ENCODE measurements at places on chromosomes 5 and 9.

DNA sequence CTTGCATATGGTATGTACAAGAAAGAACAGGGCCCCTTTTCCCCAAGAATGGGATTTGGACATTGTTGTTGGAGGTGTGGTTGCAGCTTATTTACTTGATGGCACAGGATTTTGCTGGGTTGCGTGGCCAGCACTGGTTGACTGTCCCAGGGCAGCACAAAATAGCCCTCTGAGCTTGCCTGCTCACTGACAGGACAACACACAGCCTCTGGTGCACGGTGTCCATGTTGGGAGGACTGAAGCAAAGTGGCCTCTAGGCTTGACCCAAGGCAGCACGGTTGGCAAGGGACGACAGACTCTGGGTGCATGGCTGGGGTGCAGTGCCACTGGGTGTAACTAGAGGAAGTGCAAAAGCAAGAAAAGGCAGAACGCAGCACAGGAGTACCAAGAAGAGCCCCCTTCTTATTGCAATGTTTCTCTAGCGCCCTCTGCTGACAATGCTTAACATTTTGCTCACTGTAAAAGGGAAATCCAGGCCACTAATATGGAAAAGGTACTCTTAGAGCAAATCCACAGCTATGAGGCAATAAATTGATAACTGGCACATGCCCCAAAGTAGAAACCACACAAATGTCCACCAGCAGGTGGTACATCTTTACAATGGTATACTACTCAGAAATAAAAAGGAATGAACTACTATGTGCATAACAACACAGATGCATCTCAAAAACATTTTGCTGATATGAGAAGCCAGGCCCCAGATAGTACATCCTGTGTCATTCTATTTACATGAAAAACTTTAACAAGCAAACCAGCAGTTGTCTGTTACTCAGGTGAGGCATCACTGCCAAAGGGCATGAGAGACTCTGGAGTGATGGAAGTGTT lies 47.4 kb upstream of the BARX1 start:
- no peak for DNase-seq

- no peak for DNase-seq
These were observed 45.0 kb upstream of the SV2C start for GRCh38 chr5:76038212-76038611.

DNA sequence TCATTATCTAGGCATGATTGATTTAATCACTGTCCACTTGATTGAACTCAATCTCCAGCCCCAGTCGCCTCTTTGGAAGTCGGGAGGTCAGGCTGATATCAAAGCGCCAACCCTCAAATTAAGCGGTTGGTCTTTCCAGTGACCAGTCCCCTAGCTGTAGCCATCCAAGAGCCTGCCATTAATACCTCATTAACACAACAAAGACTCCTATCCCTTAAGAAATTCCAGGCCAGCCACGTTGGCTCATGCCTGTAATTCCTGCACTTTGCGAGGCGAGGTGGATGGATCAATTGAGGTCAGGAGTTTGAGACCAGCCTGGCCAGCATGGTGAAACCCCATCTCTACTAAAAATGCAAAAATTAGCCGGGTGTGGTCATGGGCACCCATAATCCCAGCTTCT lies 27.4 kb upstream of the GCNT1 start:
- no peak for DNase-seq

GRCh38 chr9:91089405-91090129 lies 272.2 kb downstream of the AUH start:
- no peak for DNase-seq

DNA sequence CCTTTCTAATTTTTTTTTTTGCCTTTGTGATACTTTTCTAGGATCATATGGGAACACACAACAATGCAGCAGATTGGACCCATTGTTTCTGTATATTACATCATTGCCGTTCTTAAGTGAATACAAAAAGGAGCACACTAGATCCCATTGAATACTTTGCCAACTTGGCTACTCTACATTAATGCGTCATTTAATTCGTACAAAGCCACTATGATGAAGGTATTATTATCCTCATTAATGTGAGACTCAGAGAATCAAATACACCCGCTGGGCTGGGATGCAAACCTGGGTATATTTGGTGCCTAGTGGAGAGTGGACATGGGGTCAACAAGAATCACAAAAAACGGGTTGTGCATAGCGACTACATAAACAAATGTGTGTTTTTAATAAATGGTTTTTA lies 31.9 kb downstream of the OR2K2 start:
- DNase-seq, result no peak

- DNase-seq, result no peak
These were observed 18.1 kb upstream of the RPL26L1 start for GRCh38 chr5:172941067-172941516.

GRCh38 chr5:68012429-68012828 lies 203.1 kb upstream of the PIK3R1 start:
- DNase-seq, result no peak

- no peak for DNase-seq
These were observed 85.4 kb upstream of the PLPP1 start for GRCh38 chr5:55620009-55620765.

DNA sequence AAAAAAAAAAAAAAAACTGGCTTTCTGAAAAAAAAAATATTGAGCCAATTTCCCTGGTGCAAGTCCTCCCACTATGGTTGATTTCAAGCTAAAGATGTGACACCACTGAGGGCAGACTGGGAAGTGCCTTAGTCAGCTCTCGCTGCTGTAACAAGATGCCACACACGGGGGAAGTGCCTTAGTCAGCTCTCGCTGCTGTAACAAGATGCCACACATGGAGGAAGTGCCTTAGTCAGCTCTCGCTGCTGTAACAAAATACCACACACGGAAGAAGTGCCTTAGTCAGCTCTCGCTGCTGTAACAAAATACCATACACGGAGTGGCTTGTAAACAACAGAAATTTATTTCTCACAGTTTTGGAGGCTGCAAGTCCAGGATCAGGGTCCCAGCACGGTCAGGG lies 23.4 kb downstream of the BTNL9 start:
- no peak for DNase-seq

DNA sequence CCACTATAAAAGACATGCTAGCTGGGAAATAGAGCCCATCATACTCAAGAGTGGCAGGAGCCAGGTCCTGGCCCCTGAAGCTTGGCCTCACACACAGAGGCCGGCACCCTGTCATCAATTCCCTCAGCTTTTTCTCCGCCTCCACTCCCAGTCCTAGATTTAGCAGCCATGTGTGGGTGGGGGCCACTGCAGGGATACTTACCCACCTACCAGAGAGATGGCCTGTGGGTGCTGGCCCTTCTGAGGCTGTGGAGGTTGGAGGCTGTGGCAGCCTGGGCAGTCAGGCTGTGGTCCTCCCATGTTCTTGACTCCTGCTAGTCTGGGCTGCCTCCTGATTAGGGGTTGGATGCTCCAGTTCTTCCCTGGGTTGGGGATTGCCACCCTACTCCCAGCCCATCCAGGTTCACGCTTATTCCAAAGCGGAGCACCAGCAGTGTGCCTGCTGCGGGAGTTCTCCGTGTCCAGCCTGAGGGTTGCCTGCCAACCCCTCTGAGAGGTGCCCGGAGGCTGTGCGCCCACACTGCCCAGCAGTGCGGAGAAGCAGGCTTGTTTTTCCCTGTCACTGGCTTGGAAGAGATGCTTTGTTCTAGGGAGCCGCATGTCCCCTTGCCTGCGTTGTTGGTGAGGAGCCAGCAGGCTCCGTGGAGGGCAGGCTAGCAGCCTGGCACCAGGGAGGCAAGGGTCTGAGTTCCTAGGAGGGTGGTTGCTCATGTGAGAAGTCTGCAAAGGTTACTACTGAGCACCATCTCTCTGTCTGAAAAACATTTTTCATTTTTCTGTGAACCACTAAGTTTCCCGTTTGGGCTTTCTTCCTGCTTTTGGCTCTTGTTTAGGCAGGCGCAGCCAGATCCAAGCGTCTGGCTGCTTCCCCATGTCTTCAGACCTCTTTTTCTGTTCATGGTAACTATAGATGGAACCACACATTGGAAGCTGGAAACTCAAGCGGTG lies 7.5 kb downstream of the SLC22A5 start:
- DNase-seq, result no peak

DNA sequence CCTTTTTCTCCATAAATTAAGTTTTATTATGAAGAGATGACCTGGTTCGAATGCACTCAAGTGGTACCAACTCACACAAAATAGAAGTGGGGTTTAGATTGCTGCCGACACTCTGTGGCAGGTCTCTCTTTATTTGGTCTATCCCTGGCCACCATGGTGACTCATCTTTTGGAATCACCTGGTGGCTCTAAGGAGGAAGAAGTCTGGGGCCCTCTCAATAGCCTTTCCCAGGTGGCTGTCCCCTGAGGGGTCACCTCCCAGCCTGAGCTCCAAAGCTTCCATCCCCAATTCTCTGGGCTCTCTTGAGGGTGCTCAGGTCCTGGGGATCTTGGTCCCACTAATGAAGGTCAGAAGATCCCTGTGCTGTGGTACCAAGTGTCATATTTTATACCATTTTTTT lies 136.8 kb downstream of the MVB12B start:
- no peak for DNase-seq

DNA sequence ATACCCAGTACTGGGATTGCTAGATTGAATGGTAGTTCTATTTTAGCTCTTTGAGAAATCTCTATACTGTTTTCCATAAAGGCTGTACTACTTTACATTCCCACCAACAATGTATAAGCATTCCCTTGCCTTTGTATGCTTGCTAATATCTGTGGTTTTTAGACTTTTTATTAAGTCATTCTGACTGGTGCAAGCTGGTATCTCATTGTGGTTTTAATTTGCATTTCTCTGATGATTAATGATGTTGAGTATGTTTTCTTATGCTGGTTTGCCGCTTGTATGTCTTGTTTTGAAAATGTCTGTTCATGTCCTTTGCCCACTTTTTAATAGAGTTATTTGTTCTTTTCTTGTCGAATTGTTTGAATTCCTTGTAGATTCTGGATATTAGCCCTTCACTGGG lies 512.7 kb upstream of the PAPPA start:
- DNase-seq, result no peak

DNA sequence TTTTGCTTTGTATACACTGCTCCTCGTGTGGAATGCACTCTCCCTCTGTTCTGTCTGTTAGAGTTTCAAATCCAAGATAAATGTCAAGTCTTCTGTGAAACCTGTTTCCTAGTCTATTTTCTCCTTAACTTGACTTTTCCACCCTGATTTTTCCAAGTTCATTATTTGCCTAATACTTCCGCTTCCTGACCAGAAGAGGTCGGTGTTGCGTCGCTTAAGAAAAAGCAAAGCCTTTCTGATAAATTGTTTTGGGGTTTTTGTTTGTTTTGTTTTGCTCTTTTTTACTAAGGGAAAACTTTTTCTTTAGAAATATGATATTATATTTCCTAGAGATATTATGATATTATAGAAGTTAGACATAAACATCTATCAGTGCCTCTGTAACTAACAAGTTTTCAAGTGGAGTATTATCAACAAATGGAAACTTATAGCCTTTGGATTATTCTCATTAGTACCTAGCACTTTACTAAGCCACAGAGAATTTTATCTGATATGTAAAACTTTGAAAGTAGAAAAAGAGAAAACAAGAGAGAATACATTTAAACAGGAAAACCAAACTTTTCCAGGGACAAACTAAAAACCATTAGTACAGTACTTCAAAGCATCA lies 55.8 kb downstream of the PHAX start:
- no peak for DNase-seq

- no peak for DNase-seq
These were observed 31.0 kb upstream of the B4GALT1 start for GRCh38 chr9:33198165-33198564.

- DNase-seq, result no peak
These were observed 617 bp downstream of the SLC9A3 start for GRCh38 chr5:523441-524222.

DNA sequence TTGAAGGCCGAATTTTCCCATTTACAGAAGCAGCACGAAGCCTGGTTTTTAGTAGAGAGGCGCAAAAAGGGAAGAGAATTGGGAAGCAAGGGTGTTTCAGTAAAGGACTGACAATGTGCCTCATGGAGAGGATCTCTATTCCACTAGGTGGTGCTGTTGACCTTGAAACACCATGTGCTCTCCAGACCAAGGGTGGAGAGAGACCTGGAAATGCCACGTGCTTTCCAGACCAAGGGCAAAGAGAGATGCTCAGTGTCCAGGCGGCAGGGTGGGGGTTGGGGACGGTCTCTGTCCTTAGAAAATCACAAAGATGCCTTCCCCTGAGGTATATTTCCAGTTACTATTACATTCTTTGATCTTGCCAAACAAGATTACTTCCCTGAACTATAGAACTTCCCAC lies 425.3 kb downstream of the CSNK1G3 start:
- no peak for DNase-seq

DNA sequence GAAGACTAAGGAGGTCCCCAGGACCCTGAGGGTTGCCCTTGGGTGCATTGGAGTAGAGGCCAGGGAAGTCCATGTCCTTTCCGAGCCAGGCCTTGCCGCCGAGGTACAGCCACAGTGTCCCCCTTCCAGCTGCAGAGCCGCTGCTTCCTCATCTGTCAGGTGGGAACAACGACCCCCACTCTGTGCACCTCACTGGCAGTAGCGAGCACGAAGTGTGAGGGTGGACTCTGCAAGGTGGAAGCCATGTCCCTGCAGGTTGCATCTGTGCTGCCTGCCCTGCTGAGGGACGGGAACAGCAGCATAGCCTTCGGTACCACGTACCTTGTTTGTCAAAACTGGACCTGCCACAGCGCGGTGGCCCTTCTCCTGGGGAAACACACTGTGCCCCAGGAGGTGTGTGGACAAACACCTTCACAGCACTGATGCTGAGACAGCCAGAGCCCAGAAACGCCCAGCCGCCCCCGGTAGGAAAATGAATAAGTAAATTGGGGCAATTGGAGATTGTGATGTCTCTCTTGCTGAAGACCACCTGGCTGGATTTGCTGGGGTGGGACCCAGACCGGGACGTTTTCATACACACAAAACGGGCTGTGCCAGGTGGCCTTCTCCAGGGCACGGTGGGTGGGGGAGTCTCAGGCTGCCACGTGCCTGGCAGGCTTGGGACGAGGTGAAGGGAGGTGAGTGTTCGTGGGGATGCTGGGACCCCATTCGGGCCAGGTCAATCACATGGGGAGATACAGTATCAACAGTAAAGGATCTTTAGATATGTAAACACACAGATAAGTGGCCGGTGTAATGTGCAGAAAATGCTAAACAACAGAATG lies 157.3 kb downstream of the RXRA start:
- no peak for DNase-seq
